ENCODE measurements at places on chromosomes 1 and 21.

- DNase-seq = no peak
Observed at GRCh38 chr1:208240662-208241355, 3.4 kb downstream of the PLXNA2 start.

GRCh38 chr1:11898831-11899467 lies 27.3 kb downstream of the KIAA2013 start:
- no peak for DNase-seq

DNA sequence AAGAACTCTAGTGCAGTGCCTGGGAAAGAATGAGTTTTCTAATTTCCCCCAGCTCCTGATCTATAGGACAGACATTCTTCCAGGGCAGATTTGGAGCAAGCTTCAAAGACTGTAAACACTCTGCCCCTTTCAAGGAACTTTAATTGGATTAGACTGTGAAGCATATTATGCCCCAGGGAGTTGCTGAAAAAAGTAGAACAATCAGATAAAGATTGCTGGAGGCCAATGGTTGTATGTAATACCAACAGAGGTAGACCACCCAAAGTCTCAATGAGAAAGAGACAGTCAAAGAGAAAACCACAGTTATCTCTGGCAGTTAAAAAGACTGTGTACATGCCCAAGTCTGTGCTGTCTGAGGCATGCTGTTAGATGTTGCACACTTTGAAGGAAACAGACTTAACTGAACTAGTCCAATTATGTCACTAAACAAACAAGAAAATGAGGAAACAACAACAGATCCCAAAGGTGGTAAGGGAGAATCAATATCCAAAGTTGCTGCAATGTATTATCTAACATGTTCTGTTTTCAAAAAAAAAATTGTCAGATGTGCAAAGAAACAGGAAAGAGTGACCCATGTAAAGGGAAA lies 24.4 kb downstream of the C4BPA start:
- no peak for DNase-seq

DNA sequence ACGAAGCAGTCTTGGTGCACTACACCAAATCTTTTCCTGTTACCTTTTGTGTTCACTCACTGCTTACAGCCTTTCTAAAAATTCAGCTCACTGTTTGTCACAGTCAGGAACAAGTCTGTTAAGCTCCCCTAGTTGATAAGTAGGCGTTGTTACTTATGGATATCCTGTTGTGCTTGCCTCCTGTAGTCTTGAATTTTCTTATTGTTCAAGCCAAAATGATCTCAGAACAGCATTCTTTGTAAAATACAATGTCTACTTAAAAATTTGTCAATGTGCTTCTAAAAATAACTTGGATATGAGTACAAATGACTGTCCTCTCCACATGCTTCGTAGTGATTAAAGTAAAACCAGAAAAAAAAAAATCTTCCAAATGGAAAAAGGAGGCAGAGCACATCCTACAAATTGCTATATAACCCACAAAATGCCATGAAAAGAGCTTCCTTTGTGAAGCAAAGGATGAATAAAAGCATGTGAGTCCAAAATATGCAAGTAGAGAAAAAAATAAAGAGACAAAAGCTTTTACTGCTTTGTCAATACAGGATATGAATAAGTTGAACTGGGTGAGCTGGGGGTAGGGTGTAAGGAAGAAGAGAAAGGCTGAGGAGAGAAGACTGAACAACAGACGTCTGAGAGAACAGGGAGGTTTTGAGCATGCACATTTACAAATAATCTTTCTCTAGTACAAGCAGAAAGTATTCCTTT lies 228.9 kb upstream of the ADGRL4 start:
- DNase-seq = no peak

- no peak for DNase-seq
Observed at GRCh38 chr1:19209439-19209989, 552 bp downstream of the UBR4 start.

- no peak for DNase-seq
Observed at GRCh38 chr1:92085727-92086126, 5.6 kb downstream of the BTBD8 start.

GRCh38 chr1:226736908-226737818 lies 1.9 kb downstream of the ITPKB start:
- DNase-seq = no peak

GRCh38 chr1:177585302-177586220 lies 384.3 kb downstream of the SEC16B start:
- DNase-seq = no peak

DNA sequence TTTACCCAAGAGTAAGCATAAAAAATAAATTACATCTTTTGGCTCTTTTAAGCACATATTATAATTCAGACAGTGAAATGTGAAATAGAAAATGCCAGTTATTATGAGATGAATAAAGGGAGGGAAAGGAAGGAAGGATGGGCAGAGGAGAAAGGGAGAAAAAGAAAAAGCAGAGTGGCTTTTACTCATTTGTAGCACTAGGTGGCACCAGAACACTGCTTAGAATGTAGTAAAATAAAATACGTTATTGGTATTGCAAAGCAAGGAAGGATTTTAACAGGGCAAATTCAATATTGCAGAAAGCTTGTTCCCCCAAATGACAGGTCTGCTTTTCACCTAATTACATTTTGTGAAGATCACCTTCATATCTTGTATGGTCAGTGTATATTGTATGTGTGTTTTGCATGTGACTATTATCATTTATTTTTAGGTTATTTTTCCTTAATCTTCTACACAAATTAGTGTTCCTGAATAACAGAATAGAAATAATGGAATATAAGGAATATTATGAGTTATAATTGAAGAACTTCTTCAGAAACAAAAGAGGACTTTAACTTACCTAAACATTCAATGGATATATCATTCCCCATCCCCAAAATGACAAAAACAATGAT lies 9.1 kb upstream of the PCNX2 start:
- DNase-seq = no peak

DNA sequence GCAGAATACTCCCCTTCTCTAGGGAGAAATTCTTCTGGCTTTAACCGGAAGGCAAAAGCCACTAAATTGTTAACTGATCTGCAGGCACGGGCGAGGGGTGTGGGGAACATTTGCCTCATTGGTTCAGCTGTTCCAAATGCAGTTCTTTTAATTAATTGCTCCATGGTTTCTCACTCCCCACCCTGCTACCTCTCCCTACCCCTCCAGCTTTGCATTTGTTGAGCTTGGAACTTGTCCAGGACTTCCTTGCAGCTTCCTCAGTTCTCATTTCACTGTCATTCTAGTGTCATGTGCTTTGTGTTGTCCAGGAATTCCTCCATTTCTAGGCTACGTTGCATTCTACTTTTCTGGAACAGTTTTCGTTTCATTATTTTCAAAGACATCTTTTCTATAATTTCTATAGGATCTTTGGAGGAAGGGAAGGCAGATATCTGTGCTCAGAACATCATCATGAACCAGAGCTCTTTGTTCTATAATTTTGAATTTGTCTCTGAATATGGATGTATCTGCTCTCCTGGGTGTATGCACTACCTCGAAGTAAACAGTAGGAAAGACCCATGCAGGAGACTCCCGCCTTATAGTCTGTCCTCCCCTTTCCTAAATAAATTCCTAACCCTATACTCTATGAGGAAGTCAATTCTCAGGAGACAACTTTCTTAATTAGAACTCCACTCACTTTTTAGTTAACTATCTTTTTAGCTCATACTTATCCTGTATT lies 132.4 kb upstream of the LMO4 start:
- no peak for DNase-seq

DNA sequence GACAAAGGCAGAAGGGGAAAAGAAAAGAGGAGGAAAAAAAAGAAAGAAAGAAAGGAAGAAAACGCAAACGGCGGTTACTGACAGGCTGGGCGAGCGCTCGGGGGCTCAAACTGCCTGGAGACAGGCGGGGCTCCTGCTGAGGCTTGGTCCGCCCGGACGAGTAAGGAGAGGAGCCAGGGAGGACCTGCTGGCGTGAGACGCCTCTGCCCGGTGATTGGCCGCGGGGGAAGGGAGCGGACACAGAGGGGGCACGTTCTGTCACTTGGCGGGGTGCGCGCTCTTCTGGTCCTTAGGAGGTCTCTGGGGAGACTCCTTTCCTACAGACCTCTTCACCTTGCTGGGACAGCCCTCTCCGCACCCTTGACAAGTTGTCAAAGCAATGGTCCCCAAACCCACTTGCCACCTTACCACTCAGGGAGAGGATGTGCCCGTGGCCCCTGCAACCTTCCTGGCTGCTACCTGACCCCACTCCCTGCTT lies 791 bp upstream of the PIK3R3 start:
- DNase-seq = no peak

- DNase-seq = no peak
Observed at GRCh38 chr1:109669246-109669948, 1.5 kb downstream of the GSTM2 start.

DNA sequence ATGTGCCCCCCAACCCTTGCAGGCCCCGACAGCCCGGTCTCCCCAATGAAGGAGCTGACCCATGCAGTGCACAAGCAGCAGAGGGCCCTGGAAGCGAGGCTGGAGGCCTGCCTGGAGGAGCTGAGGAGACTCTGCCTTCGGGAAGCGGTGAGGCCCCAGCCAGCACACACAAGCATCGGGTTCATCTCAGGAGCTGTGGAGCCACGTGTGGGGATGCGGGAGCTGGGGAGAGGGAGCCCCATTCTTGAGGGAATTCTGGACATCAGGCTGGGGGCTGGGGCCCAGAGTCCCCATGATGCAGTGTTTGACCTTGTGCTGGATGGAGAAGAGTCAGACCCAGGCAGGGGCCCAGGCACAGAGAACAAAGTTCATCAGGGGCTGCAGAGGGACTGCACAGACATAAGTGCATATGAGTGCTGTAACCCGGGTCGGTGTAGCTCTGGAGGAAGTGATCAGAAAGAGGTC lies 4.8 kb downstream of the INAVA start:
- DNase-seq = no peak

DNA sequence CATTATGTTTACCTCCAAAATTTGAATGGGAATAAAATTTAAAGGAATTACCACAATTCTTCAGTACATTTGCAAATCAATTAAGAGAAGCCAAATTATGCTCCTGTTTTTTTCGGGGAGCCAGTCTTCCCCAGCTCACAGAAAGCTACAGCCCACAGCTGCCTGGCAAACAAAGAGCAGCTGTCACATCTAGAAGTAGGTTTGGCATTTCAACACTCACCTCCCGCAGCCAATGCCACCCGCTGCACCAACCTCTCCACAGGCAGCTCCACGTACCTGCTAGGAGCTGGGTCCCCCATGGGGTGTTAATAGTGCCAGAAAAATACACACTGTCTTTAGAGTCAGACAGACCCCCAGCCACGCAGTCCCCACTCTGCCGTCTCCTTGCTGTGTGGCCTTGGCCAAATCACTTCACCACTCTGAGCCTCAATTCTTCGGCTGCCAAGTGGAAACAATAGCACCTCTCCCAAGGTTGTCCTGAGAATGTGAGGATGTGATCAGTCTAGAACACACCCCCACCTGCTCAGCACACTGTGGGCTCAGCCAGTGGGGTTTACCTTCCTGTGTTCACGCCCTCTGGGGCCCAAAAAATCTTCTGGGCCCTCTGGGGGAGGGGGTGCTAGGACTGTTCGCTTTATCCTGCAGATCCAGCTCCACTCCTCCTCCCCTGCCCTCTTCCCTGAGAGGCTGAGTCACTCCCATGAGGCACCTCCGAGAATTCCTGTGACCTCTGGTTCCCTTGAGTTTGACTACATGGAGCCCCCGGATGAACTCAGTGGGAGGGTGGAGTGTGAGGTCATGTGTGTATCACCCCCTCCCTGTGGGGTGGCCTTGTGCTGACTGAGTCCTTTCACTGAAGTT lies 204.3 kb upstream of the GRIK3 start:
- no peak for DNase-seq

GRCh38 chr1:107493111-107493716 lies 352.4 kb downstream of the NTNG1 start:
- no peak for DNase-seq

- no peak for DNase-seq
Observed at GRCh38 chr1:36440044-36440443, 10.2 kb downstream of the OSCP1 start.

GRCh38 chr1:207459008-207459407 lies 4.9 kb downstream of the CR2 start:
- DNase-seq = no peak

GRCh38 chr1:22325531-22326371 lies 125.9 kb upstream of the ZBTB40 start:
- no peak for DNase-seq

GRCh38 chr1:43441166-43441893 lies 12.4 kb downstream of the HYI start:
- no peak for DNase-seq

- no peak for DNase-seq
Observed at GRCh38 chr1:175204330-175204729, 11.8 kb upstream of the KIAA0040 start.

DNA sequence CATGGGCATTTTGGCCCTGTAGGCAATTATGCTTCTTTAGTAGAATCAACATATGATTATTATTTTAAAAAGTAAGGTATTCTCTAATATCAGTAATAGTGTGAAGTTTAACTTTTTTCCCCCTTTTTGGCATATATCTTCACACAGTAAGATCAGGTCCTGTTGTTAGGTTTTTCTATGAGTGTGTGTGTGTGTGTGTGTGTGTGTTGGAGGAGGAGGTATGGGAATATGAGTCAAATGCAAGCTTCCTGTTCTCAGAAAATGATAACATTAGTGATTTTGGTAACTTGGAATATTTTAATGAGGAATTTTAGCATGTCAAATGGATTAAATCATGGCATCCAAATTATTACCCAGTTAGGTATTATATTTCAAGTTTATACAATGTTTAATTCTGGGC lies 65.8 kb upstream of the BCL10 start:
- DNase-seq = no peak

- DNase-seq = no peak
Observed at GRCh38 chr1:9166289-9167235, 37.7 kb upstream of the GPR157 start.

DNA sequence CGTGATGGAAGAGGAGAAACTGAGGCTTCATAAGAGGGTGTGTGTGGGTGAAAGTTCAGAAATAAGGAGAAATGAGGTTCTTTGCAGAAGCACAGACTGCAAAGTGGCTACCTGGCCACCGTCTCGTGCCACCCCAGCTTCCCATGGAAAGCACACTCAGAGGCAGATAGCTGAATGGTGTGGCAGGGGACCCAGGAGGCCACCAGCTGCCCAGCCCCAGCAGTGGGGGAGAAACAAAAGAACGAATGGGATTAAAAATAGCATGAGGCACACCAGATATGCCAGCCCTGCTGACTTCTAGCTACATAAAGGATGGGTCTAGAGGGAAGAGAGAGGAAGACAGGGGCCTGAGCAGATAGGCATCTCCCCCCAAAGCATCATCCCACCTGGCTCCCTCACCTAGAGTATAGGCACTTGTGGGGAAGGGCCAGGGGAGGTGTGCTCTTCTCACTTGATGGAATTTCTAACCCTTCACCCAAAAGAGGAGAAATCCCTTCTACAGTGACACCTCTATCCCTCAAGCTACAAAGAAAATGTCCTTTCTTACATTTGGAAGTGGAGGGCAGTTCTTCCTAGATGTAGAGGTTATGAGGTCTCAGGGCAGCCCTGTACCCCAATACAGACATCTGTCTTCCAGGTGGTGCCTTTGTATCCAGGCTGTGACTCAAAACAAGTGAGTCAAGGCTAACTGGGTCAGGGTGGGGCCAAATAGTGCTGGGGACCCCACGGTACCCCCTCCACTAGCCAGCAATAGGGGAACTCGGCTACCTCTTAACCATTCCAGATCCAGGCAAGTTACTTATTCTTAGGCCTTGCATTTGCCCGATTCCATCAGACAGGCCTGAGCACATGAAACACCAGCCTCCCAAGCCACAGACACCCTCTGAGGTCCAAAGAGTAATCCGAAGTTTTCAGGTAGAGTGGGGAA lies 3.5 kb downstream of the HDGF start:
- DNase-seq = no peak

GRCh38 chr1:29669158-29669871 lies 433.0 kb downstream of the PTPRU start:
- no peak for DNase-seq
